ENCODE measurements at places on chromosomes 2 and 18.

- DNase-seq: no peak
Measured at GRCh38 chr2:116487336-116487735, 1327.2 kb upstream of the DDX18 start.

- no peak for DNase-seq
Measured at GRCh38 chr18:54888933-54889332, 60.7 kb downstream of the RAB27B start.

- no peak for DNase-seq
Measured at GRCh38 chr2:69280796-69281412, 106.1 kb downstream of the GFPT1 start.

DNA sequence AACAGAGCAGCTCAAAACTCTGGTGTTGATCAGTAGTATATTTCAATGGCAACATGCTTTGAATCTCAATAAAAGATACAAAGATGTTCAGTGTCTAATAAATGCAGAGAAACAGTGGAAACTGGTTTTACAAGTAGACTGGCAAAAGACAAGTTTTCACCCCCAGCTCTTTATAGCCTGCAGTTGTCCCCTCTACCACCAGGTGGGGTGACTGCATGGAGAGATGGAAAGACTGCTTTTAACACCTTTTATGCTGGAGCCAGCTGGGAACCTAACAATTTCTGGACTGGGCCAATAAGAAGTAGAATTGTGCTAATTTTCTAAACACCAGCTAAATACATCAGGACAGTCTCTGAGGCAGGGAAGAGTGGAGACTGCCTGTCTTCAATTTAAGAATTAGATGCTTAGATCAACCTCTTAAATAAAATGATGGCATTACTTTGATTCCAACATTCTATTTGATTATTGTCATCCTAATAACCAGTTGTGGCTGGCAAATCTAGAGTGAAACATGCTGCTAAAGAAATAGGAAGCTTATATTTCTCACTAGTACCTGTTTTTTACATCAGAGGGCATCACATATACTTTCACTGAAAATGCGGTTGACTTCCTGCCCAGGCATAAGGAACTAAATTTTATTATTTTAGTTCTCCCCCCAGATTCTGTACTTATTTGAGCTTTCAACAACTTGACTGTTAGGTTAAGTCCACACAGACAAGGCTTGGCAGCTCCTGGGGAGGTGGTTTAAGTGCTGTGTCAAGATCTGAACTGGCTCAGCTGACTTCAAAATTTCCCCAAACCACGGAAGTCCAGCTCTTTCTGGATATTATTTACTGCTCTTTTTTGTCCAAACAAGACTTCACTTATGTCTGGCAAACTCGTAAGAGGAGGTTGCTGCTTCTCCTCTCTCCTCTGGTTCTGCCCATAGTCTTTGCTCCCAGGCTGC lies 140.5 kb downstream of the TPGS2 start:
- peak; percentile 19 for DNase-seq

- DNase-seq: no peak
Measured at GRCh38 chr2:240524963-240525718, 32.6 kb downstream of the ANKMY1 start.

DNA sequence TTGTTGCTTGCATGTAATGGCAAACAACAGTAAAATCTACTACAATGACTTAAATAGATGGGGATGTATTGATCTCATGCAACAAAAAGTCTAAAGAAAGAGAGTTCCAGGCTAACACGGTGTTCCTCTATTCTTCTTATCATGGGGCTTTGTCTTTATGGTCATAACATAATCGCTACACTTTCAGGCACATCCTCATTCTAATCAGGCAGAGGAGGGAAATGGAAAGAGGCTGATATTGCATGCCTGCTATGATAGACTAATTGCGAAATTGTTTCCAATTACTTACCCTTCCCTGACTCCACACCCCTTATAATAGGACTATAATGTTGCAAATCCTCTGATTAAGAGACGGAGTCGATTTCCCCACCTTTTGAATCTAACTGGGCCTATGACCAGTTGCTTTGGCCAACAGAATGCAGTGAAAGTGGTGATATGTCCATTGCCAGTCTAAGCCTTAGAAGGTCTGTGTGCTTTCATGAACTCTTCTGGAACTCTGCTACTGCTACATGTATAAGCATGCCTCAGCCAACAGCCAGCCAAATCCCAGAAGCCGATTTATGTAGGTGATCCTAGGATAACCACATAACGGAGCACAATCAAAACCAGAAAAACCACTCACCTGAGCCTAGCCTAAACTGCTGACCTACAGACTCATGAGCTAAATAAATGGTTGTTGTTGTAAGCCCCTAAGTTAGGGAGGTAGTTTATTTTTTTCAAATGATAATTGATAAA lies 180.3 kb upstream of the TACR1 start:
- DNase-seq: no peak

- no peak for DNase-seq
Measured at GRCh38 chr2:223880796-223881195, 43.4 kb upstream of the AP1S3 start.

GRCh38 chr18:47985866-47986265 lies 55.4 kb upstream of the SMAD2 start:
- no peak for DNase-seq

- no peak for DNase-seq
Measured at GRCh38 chr2:204472375-204472774, 72.9 kb upstream of the PARD3B start.

DNA sequence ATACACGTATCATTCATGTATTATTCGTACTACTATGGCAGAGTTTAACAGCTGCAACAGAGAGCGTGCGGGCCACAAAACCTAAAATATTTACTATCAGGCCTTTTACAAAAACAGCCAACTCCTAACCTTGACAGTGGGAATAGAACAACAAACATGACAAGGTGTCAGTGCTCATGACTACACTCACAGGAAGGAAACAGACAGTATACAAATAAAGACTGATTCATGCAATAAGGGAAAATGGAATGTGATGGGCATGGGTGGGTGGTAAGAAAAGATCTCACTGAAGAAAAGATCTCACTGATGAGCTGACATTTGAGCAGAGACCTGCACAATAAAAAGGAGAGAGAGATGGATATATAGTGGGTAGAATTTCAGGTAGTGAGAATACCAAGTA lies 347.8 kb downstream of the ALK start:
- no peak for DNase-seq

- DNase-seq: no peak
Measured at GRCh38 chr2:12173943-12174340, 427.5 kb downstream of the LPIN1 start.

DNA sequence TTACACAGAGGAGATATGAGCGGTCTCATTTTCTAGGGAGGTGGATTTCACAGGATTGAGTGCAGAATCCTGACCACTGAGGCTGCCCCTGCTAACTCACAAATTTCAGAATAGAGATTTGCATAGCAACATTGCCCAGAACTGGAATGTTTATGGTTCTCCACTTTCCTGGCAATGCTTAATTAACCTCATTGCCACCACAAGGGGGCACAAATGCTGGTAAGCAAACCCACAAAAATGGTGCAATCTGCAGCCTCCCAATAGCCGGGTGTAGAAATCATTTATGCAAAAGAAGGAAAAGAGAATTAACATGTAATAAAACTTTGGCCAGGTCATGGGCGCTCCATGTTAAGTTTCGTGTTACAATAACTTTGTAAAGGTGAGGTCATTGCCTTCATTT lies 112.4 kb downstream of the CYRIA start:
- DNase-seq: no peak

GRCh38 chr18:32760391-32760790 lies 12.4 kb downstream of the KLHL14 start:
- DNase-seq: no peak

DNA sequence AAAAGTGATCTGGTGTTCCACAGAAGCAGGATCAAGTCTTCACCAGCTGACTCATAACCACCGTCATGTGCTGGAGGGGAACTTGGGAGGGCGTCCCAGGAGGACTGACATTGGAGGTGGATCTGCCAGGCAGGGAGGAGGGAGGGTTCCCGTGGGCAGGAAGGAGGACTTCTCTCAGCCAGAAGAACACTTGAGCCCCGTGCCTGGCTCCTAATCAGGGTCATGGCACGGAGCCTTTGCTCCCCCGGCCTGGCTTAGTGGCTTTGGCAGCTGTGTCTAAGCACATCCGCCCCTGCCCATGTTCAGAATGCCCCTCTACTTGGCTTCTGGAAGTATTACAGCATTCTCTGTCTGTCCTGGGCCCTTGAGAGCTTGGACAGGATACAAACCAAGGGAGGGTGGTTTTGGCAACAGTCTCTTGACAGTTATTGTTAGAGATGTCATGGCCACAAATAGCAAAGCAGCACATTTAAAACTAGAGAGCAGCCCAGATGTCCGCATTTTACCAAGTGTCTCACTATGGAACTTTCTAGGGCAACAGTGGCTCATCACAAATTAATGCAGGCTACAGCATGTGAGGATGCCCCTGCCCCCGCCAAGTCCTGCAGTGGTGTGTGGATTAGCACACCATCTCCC lies 11.5 kb downstream of the PPP1R7 start:
- DNase-seq: no peak

DNA sequence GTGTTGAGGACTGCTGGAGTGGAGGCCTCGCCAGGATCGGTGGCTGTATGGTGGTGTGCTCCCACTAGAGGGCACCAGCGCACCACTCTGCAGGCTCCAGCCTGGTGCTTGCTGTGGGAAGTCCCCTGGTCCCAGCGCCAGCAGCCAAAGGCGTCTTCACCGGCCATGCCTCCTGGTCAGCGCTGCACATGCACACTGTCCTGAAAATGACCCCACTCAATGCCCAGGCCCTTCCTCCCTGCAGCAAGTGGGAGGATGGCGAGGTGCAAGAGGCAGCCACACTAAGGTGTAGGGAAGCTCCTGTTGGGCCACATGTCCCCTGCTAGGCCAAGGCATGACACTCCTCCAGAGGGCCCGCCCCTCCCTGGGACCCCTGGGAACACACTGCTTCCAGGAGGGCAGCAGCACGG lies 136.5 kb downstream of the CTIF start:
- DNase-seq: peak; percentile 69

DNA sequence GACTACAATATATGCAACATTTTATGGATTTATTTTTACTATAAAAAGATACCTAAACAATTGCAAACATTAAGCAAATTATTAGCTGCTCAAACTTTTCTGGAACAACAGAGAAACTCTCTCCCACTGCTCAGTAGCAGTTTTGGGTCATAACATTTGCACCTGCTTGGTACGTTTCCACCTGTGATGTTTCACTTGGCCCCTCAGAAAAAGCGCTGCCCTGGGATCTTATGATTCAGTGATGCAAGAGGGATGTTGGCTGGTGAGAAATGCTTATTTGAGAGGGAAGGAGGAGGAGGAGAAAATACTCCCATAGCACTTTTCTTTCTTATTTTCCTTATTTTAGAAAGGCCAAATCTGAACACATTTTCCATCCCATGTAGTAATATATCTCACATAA lies 9.2 kb downstream of the IRS1 start:
- DNase-seq: no peak

DNA sequence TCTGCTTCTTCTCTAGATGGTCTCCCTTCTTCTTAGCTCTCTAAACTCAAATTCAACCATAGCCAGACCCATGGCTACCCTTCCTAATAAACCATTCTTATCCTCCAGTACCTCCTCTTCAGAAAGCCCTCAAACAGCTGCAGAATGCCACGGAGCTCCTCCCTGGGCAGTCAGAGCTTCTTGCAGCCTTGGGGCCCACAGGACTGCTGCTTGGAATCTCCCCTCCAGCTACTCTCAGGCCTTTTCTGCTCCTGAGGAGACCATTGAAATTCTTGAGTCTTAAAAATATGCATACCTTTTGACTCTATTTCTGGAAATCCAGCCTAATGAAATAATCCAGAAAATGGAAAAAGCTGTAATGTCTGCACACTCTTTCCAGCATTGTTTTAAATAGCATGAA lies 30.7 kb downstream of the EFR3B start:
- no peak for DNase-seq

DNA sequence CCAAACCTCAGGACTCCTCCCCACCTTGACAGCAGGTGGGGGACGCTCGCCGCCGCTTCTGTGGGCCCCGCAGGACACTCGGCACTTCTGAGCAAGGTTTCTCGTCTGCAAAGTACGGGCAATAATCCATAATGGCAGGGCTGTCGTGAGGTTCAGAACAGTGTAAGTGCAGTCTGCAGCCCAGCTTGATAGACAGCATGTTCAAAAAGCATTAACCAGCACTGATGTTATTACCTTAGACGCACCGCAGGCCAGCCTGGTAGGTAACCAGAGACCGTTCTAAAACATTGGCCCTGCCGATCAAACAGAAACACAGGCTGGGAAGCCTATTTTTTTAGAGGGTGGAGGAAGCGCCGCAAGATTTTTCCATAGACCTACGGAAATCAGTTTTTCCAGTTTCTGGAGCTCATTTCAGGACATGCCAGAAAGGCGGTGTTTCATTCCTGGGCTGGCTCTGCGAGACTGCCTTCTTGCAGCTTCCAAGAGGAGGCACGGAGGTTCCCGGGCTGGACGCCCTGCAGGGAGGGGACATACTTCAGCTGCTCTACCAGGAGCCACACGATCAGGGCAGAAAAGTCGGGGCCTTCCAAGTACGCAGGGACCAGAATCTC lies 148.7 kb downstream of the TPO start:
- DNase-seq: no peak

- no peak for DNase-seq
Measured at GRCh38 chr2:196372811-196373664, 201.7 kb upstream of the STK17B start.

- no peak for DNase-seq
Measured at GRCh38 chr18:23853448-23854195, 160.9 kb upstream of the TTC39C start.

GRCh38 chr2:63345285-63345633 lies 243.0 kb downstream of the WDPCP start:
- DNase-seq: no peak

DNA sequence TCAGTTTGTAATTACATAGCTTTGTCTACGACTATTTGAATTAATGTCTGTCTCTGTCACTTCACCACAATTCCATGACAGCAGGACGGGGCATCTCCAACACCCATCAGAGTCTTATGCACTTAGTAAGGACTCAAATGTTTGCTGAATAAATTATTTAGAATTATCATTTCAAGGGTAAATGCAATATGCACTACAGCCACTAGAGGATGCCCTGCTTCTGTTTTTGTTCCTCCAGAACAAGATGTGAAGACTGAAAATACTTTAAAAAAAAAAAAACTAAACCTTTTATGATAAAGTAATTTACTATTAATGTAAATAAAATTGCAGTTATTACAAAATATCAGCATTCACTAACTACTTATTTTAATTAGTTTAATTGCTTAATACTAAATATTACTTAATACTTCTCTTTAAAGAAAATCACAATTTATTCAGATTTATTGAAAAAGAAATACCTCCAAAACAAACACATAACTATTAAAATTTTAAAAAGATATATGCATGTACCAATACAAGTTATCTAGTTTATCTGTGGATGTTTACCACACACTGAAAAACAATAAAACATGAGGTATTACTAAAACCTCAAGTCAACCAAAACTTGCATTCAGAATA lies 3.2 kb downstream of the PIGN start:
- no peak for DNase-seq
